Stimulated activated CD4-positive, alpha-beta T cell treated with anti-CD3 and anti-CD28 coated beads, TNF-alpha, amount 100 ng/mL, for 48 hours (primary cell): ENCODE measurements at places on chromosomes 1 and 21.

GRCh38 chr1:183879966-183880365 lies 75.0 kb downstream of the RGL1 start:
- no peak for DNase-seq

- peak; percentile 90 for DNase-seq
Observed at GRCh38 chr1:37479255-37480124, 5.1 kb downstream of the ZC3H12A start.

DNA sequence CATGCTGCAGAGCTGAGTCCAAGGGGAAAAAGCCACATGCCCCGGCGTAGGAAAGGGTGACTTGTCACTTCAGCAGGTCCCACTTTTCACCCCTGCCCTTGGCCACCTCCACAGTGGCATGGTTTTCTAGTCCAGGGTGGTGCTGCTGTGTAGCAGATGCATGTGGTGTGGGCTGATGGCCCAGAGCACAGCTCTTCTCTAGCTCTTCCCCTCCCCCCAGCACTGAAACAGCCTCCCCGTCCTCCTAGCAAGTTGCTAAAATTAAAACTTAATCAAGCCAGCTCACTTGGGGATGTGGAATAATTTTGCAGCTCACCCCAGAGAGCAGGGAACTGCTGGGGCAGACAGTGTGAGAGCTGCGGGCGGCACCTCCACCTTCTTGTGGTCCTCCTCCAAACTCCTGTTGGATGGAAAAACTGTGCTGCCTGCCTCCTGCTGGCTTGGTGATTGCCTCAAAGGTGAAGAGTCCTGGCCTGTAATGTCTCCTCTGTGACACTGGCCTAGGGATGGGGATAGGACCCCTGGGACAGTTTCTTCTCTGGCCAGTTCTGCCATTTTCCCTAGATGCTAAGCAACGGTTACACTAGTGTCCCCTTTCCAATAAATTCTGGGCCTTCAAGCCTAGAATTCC lies 91.6 kb downstream of the RNF220 start:
- no peak for DNase-seq

- DNase-seq = no peak
Observed at GRCh38 chr21:36471254-36471723, 8.6 kb downstream of the CLDN14 start.

- no peak for DNase-seq
Observed at GRCh38 chr1:233440951-233441401, 113.5 kb downstream of the MAP3K21 start.

DNA sequence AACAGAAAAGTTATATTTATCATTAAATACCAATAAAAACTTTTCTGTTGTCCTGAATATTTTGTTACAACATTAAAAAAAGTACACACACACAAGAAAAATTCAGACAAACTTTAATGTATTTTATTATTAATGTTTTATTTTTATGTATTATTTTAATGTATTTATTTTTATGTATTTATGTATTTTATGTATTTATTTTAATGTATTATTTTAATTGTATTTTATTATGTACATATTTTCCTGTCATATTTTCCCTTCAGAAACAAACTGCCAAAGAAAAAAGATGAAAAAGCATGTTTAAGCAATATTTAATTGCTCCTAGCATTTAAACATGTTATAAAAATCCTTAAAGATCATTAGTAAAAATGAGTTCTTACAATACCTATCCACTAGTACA lies 222.1 kb downstream of the RERE start:
- DNase-seq = no peak

DNA sequence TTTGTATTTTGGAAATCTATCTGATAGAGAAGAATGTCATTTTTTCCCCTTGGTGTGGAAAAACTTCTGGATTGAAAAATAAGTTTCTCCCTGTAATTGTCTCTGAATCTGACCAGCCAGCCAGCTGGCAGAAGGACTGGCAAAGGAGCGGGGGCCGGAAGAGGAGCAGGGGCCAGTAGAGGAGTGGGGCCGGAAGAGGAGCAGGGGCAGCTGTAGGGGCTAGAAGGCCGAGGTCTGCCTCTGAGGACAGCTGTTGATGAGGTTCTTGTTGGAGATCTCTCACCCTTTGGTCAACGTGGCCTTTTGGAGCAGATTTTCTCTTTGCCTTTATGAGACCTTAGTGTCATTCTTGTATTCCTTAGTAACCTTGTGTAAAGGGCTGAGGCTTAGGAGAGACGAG lies 121.8 kb downstream of the GALNT2 start:
- no peak for DNase-seq
